Neural crest cell (in vitro differentiated cells): ENCODE measurements at places on chromosomes 6 and 20.

- no peak for DNase-seq
Measured at GRCh38 chr6:86217906-86218305, 575.2 kb upstream of the SYNCRIP start.

GRCh38 chr20:44990425-44990824 is 24.1 kb downstream of the STK4 start:
- DNase-seq, result no peak

DNA sequence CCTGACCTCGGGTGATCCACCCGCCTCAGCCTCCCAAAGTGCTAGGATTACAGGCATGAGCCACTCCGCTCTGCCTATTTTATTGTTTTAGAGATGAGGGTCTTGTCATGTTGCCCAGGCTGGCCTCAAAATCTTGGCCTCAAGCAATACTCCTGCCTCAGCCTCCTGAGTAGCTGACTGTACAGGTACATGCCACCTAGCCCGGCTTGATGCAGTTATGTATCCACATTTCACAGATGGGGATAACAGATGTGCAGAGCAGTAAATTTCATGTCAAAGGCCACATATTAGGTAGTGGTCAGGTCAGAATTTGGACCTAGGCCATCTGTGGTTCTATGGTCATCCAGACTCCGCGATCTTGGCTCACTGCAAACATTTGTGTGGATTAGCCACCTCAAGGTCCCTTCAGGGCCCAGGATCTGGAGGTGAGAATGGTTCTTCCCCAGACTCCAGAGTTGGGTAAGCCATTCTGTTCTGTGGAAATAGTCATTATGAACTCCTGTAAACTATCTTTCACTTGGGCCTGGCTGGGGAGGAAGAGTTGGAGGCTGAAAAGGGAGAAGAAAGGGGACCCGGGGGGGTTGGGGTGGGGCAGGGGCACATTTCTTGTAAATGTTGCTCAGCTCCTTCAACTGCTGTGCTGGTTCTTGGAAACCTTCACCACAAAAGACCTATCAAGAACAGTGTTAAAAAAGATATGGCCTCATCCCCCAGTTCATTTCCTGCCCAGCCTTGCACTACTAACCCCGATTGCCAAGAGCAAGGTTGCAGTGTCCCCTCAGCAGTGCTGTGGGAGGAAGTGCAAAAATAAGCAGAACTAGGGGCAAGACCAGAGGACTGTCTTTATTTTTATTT is 13.0 kb downstream of the PIM1 start:
- no peak for DNase-seq

DNA sequence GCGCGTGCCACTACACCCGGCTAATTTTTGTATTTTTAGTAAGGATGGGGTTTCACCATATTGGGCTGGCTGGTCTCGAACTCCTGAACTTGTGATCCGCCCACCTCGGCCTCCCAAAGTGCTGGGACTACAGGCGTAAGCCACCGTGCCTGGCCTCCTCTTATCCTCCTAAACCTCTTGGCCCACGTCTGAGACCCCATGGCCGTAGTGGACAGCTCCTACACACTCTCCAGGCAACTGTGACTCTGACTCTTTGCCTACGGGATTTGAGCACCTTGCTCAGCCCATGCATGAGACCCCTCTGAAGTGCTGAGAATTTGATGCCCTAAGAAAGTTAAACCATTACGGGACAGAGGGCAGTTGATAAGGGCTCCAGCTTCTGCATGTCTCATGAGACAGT is 25.0 kb downstream of the PERP start:
- no peak for DNase-seq

- DNase-seq, result no peak
Measured at GRCh38 chr6:32718879-32719278, 22.3 kb upstream of the HLA-DQA2 start.

DNA sequence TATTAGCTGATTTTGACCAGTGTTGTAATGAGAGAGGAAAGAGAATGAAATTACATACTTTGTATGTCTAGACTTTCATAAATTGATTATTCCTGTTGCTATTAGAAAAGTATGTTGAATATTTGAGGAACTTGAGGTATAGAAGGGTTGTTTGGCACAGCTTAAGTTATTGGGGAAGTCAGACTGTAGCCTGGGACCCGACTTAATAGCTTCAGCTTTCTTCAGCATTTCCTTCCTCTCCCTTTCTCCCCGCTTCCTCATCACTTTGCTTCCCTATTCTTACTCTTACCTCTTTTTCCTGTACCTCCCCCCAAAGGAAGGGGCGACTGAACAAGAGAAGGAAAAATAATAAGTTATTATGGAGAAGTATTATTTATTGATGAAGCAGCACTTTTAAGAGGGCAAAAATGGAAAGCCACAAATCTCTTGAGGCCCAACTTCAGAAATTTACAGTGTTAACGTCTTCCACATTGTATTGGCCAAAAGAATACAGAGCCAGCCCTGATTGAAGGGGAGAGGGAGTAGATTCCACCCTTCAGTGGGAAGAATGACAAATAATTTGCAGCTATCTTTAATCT is 7.4 kb downstream of the SENP6 start:
- no peak for DNase-seq

DNA sequence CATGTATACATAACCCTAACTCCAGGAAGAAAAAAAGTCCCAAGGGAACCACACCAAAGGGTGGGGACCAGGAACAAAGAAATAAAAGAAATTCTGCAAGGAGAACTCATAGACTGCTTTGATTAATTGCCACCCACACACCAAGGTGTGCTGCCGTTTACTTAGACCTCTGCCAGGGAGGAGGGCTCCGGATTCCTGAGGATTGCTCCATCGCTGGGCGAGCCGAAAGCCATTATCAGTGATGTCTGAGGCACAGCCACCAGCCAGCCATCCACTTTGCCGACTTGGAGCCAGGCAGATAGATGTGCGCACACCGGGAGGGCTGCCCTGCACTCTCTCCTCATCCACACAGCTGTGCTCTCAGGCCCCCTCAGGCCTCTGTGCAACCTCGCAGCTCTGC is 272.7 kb upstream of the FOXQ1 start:
- DNase-seq, result no peak

GRCh38 chr6:169709293-169709692 is 7.4 kb downstream of the C6orf120 start:
- no peak for DNase-seq

DNA sequence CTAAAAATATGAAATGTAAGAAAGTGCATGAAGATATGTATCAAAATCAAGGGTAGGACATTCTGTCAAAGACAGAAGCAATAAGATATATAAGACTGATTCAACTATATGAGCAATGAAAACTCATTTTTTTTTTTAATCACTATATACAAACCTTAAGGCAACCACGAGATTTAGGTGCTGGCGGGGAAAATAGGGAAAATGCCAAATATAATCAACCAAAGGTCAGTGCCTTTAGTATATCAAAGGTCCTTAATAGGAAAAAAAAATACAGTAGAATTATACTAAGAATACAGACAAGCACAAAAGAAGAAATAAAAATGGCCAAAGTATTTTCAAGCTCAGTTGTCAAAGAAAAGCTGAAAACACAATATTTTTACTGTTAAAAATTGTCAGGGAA is 24.1 kb downstream of the SUPT3H start:
- no peak for DNase-seq

- DNase-seq, result peak; percentile 57
Measured at GRCh38 chr6:29589423-29590048, 4.6 kb downstream of the OR2H2 start.

DNA sequence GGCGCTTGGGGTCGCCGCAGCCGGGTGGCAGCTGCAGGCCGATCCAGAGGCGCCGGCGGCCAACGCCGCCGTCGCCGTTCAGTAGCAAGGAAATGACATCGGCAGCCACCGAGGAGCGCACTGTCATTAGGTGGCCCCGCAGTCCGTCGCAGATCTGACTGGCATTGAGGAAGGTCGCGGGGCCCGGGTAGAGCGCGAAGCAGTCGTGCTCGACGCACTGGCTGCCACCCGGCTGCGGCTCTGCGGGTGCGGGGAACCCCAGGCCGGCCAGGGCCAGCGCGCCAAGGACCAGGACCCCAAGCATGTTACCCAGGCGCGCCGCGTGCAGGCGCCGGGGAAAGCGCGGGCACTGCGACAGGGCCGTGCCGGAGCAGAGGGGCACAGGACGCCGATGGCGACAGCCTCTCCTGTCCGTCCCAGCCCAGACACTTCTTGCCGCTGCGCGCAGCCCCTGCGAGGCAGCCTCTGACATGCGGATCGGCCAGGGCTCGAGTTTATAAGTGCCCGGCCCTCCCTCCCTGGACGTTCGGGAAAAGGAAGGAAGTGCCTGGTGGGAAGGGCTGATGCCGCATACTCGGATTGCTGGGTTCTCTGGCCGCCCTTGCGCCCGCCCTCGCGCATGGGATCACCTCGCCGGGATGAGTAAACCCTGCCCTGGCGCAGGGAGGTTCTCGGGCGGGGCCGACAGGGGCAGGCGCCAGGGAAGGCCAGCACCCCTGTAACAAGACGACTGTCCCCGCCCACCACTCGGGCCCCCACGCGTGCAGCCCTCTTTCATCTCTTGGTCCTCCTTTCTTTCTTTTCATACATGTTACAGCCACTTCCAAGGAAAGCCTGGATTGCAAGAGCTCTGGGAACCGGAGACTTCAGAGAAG is at the start of gene THBD:
Gene THBD (minus strand): TSS at position 472 of the 875 bp plus-strand sequence. CDS start 168 bp downstream, at position 304.
- no peak for DNase-seq

DNA sequence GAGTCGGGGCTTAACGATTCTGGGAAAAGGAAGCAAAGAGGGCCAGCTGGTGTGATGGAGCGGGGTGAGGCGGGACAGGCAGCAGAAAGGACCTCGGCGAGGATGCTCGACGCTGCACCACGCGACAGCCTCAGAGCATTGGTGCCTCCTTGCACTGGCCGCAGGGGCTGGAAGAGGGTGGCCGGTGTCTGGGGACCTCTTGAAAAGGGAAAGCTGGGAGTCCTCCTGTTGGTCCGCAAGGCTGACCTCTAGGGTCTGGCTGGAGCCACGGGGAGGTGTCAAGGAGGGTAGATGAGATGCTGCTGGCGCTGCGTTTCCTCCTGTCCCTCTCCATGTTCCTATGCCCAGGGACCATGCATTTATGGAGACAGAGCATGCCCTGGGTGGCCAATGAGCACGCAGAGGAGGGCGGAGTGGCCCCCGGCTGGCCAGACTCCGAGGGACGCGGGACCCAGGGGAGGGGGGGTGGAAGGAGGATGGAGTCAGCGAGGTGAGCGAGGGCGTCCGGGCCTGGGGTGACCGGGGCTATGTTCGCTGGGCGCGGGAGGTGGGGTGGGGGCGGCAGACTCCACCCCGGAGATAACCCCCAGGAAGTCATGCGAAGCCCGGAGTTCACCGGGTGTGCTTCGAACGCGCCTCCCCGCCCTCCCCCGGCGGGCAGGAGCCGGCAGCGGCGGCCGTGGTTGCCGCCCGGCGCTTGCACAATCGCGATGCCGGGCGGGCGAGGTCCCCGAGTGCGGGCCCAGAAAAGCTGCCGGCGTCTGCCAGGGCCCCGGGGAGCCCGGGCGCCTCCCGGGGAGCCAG is at the start of gene CYP24A1:
Gene CYP24A1 (minus strand): TSS at position 334 of the 804 bp plus-strand sequence. CDS start 407 bp downstream, outside the sequence.
- DNase-seq, result no peak

DNA sequence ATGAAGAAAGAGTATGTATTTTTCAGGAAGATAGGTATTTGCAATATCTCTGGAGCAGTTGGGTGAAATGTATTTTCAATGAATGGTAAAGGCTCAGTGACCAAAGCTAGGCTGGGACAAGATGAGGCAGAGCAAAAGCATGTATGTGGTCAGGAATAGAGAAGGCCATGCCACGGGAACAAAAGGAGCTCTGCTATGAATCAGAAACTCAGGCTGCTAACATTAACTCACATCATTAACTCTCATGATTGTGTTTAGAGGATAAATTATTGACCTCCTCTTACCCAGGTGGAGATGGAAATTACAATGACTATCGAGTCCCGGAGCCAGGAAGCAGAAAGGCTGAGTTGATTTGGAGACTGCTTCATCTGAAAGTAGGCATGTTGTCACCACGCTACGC is 220.2 kb downstream of the FUT9 start:
- DNase-seq, result no peak

GRCh38 chr6:18538315-18538714 is 151.2 kb downstream of the RNF144B start:
- DNase-seq, result no peak

DNA sequence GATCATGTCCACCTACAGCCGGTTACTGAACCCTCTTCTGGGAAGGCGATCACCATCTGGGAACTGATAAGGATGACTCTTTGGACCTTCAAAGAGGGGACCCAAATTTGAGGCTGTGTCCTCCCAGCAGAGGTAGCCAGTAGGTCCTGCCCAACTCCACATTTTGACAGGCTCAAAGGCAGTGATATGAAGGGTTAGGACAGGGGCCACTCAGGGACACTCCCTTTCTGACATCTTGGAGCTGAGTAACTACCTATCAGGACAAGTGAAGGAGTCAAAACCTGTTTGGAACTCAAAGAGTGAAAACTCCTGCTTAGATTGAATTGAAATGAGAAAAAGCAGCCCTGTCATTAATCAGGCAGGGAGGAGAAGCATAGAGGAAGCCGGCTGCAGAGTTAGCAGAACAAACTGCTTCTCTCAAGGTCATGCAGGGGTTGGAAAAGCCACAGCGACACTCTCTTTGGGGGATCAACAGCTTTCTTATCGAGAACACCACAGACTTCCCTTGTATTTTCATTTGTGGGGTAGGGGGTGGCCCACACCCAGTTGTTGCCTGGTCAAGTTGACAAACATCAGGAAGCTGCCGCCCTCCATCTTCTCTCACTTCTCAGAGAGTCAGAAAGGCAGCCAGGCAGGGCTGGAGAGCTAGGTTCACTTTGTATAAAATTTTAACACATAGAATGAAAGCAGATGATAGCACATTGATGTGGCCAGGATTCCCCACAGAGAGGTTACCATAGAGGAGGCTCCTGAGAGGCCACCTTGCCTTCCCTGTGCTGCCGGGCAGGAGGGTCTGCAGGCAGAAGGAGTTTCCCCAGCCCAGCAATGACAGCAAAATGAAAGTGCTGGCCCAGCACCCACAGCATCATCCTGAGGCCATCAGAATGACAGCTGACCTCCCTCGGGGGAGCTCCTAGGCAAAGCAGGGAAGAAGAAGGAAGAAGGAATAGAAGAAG is 47.6 kb downstream of the AGPAT4 start:
- DNase-seq, result no peak

- no peak for DNase-seq
Measured at GRCh38 chr6:3882431-3882830, 33.3 kb downstream of the FAM50B start.

GRCh38 chr20:10404959-10405530 is 29.0 kb downstream of the MKKS start:
- no peak for DNase-seq

GRCh38 chr6:152471456-152472265 is 165.5 kb downstream of the SYNE1 start:
- DNase-seq, result no peak

DNA sequence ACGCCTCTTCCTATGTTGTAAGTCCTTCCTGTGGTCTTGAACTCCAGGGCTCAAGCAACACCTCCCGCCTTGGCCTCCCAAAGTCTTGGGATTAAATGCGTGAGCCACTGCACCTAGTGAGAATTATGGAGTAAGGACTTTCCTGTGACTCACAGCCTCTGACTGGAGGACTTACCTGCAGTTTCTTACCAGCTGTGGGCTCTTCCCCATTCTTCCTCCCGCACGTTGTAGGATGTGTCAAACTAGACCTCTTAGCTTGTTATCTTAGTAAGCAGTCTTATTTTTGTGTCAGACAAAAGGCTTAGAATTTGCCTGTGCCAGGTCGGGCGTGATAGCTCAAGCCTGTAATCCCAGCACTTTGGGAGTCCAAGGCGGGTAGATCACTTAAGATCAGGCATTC is 30.9 kb downstream of the BAK1 start:
- no peak for DNase-seq
